Stimulated activated CD4-positive, alpha-beta T cell treated with anti-CD3 and anti-CD28 coated beads, TNF-alpha, amount 100 ng/mL, for 1 hour (primary cell): ENCODE measurements at places on chromosomes 5 and 9.

DNA sequence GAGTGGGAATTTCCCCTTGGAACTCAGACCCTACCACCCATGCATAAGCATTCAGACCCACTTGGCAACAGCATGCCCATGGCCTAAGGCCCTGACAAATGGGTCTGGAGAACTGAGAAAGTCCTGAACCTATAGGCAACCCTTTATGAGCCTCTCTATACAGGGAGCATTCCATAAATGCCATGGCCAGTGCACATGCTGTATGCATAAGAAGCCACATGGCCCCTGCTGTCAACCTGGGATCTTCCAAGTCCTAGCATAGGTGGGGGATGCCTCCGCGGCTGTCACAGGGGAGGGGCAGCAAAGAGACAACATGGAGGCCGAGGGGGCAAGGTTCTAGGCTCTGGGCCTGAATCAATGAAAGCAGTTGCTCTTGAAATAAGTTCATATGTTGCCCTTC is 8.2 kb upstream of the NIPAL4 start:
- DNase-seq: no peak

DNA sequence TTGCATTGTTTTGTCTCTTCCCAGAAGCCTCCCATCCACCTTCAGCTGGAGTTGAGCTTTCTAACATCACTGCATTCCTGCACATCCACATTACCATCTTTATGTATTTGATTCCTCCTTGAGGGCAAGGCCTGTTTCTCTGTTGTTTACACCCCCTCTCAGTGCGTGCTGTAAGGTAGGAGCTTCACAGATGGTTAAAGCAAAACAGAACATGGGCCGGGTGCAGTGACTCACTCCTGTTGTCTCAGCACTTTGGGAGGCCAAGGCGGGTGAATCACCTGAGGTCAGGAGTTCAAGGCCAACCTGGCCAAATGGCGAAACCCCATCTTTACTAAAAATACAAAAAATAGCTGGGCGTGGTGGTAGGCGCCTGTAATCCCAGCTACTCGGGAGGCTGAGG is 110.9 kb downstream of the KCNIP1 start:
- no peak for DNase-seq

GRCh38 chr5:176353533-176353932 is 8.0 kb downstream of the KIAA1191 start:
- DNase-seq: no peak

DNA sequence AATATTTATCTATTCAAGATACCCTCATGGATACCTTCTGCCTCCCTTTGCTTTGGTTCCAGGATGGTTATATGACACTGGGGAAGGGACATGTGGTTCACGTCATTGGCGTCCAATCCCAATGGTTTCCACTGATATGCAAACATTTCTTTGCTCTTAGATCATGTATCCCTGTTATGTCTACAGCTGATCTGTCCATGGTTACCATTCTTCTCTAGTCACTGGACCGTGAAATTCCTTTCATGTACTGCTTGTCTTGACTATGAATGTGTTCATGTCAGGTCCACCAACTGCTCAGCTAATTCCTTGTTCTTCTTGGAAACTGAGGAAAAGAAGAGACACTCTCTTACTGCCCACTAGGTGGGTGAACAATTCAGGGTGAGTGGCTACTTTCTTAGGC is 391.1 kb upstream of the ZNF608 start:
- no peak for DNase-seq

GRCh38 chr9:21746550-21746949 is 55.9 kb upstream of the MTAP start:
- DNase-seq: no peak

GRCh38 chr5:138725818-138726416 is 27.3 kb upstream of the CTNNA1 start:
- no peak for DNase-seq

DNA sequence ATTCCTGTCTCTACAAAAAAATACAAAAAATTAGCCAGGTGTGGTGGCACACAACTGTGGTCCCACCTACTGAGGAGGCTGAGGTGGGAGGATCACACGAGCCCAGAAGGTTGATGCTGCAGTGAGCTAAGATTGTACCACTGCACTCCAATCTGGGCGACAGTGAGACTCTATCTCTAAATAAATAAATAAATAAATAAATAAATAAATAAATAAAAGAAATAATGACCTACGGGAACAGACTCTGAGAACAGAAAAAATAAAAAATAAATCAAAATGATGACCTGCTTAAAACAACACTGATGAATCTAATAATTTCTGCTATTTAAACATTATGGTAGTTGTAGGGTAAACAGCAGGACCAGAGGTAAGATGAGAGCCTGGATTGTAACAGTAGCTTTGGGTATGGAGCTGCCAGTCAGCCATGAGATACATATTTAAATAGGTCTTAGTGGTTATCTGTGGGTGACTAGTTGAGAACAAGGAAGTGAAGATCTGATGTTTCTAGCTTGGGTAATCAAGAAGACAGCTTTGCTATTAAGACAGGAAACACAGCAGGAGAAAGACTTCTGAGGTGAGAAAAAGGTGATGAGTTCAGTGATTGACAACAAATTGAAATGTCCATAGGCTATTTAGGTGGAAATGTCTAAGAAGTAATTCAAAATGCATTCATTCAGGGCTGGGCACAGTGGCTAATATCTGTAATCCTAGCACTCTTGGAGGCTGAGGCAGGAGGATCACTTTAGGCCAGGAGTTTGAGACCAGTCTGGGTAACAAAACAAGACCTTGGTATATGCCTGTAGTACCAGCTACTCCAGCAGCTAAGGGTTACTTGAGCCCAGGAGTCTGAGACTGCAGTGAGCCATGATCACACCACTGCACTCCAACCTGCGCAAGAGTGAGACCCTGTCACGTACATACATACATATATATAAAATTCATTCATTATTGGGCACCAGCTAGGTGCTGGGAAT is 11.0 kb downstream of the RNF145 start:
- no peak for DNase-seq

DNA sequence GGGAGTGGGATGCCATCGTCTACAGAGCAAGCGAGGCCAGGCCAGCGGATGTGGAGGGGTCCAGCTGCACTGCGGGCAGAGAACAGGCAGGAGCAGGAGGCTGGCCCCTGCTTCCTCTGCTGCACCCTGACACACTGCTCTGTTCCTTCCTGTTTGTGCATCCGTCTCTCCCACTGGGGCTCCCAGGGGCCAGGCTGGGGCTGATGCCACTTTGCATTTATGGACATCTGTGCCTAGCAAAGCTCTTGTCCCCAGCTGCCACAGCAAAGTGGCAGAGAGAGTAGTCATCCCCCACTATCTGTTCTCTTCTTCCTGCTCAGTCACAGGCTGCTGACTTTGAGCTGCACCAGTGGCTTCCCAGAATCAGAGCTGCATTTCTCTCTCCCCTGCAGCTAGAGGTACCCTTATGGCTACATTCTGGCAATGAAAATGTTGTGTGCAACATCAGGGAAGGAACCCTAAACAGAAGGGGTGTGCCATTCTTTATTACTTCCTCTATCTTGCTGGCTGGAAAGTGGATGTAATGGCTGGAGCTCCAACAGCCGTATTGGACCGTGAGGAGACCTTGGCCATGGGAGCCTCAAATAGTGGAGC is 4.2 kb upstream of the NINJ1 start:
- DNase-seq: no peak

- no peak for DNase-seq
Observed at GRCh38 chr9:87878989-87879511, 3.6 kb upstream of the SPATA31E1 start.

DNA sequence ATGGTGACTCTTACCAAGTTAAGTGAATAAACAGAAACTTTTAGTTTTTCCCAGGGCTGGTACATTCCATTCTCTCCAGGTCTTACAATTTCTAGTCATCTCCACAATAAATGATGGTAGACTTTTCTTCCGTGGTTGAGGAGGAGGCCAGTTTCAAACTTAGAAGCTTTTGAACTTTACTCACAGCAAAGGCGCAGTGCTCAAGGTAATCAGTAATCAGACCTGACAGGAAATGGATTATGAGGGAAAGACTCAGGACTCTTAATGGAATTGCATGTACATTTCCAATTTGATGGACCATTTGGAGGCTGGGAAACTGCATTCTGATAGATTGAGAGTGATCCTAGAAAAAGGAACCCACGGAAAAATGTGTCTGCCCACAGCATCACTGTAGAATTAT is 93.7 kb downstream of the SNCAIP start:
- no peak for DNase-seq

- DNase-seq: no peak
Observed at GRCh38 chr9:117092582-117092981, 322.3 kb downstream of the ASTN2 start.

GRCh38 chr5:766666-767431 is 17.7 kb downstream of the ZDHHC11B start:
- no peak for DNase-seq

GRCh38 chr9:129495620-129496472 is 125.1 kb downstream of the C9orf50 start:
- peak; percentile 67 for DNase-seq

DNA sequence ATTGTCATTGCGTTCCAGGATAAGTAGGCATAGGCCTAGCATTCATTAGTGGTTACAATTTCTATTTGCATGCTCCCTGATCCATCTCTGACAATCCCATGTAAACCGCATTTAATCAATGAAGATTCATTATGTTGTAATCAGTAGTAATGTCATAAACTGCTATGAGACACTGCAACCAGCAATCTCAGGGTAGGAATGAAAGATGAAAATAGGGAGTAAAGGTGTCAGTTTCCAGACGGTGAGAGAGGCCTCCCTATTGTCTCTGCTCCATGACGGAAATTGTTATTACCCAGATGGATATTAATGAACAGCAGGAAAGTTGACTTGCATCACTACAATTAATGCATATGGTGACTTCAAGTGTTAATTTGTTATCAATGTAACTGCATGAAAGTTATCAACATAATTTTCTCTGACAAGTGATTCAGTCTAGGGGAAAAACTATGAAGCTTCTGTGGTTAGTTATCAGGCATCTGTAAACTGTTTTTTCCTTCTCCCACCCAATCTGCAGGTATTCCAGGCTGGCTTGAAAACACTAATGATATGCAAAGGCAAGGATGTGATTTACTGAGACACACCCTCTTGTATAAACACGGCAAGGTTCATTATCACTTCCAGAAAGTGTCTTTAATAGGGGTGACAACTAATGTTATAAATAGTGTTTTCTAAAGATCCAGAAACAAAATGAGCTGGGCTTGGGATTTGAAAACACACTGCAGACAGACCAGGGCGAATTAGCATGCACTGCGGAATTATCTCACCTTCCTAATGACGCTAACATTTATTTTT is 73.5 kb downstream of the ZNF622 start:
- DNase-seq: no peak

GRCh38 chr5:138755084-138755748 is 2.0 kb downstream of the CTNNA1 start:
- no peak for DNase-seq

- no peak for DNase-seq
Observed at GRCh38 chr5:147336876-147337275, 102.0 kb downstream of the STK32A start.

GRCh38 chr9:99466104-99466503 is 244.0 kb downstream of the SEC61B start:
- DNase-seq: no peak

GRCh38 chr9:120872791-120873502 is 4.0 kb downstream of the PHF19 start:
- DNase-seq: no peak

DNA sequence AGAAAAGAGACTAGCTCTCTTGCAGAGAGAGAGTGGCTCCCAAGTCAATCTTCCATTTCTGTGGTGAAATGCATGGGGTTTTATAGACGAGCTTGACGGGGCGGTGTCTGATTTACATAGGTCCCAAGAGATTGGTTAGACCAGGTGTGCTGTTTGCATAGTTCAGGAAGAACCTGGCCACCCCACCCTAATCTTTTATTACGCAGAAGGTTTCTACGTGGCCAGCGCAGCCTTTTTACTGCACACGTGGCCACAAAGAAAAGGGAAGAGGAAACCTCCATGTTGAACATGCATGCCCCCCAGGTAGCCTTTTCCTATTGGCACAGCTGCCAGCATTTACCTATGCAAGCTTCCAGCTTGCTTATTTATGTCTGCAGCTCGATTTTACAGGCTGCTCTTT is 92.1 kb downstream of the CAVIN4 start:
- no peak for DNase-seq

DNA sequence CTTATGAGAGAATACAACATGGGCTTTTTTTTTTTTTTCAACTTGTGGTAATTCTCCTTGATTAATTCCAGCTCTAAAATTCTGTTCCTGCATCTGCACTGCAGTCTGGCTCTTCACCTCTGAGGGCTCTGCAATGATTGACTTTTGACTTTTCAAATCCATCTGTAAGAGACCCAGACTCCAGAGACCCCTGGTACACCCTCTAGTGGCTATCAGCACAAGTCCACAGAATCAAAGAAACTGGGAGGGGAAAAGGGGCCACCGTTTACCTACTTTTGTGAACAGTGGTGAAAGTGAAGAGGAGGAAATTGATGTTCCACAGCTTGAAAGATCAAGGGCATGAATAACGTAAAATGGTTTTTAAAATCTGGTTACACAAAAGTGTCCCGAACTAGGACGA is 151.6 kb downstream of the SLIT3 start:
- DNase-seq: no peak
